Nucleus accumbens (tissue), 56 donors: ENCODE measurements at places on chromosomes 3 and 15.

DNA sequence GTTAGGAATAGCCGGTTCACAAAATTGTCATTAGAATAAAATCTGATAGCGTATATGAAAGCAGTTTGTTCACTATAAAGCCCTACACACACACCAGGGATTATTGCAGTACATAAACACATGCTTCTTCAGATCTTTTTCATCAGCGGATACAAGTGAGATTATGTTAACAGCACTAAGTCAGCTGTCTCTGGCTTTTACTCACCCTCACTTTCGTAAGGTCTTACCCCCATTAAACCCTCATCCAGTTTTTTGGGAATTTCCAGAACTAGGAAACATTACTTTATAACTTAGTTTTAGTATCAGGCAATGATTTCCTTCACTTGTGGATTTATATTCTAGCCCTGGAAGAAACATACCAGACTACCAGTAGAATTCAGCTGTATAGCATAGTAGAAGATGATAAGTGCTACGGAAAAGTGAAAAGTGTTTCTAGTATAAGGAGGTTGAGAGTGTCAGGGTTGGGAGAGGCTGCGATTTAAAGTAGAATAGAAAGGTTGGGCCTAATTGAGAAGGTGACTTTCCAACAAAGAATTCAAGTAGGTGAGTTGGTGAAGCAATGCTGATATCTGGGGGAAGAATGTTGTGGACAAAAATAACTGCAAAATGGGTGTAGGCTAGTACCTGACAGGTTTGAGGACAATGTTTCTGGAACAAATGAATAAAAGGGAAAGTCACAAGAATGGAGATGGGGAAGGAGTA, 22.7 kb downstream of the TMEM207 start:
- no peak for DNase-seq

DNA sequence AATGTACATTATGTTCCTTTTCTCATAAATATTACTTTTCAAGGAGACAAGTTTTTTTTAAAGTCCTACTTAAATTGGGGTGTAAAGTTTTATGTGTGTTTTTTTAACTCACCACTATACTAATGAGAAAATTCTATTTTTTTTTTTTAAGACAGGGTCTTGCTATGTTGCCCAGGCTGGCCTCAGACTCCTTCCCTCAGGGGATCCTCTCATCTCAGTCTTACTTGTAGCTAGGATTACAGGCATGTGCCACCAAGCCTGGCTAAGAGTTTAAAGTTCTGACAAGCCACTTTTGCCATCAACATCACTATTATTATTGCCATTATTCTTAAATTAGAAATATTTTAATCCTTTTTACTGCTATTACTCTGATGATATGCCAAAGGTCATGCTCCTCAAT, 7.7 kb downstream of the TSPAN3 start:
- no peak for DNase-seq

- no peak for DNase-seq
Measured at GRCh38 chr15:83018436-83018835, 7.0 kb upstream of the C15orf40 start.

DNA sequence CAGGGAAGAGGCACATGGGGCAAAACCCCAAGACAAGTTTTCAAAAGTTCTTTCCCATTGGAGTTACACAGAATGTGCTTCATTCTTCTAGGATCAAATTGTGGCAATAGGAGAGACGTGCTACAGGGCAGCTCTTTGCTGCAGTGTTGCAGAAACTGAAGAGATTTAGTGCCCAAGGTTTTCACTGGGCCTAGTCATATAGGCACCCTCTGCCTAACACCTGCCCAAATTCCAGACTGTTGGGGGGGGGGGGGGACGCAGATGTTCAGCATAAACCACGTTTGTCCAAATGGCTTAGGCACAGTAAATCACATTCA, 346.8 kb upstream of the ZNF717 start:
- DNase-seq, result no peak

GRCh38 chr3:150147776-150148175, 177.1 kb upstream of the PFN2 start:
- DNase-seq, result no peak

DNA sequence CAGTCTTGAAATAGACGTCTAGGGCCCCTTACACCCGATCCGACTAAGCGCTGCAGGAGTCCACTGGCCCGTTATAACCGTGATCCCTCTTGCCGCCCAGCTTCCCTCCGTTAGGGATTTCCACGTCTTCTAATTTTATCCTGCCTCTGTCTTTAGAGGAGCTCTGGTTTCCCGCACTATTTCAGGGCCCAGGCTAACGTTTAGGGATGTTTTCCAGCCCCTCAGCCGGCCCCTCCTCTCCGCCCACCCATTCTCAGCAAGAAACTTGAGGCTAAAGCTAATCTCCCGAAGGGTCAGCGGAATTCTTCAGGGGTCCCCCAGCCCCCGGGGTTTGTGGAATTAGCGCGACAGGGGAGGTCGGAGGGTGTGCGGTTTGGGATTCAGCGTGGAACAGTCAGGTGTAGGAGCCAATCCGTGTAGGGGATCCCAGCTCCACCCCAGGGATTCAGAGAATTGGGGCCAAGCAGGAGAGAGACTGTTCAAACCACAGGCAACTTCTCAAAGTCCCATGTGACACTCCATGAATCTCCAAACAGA, 1.6 kb downstream of the PTX3 start:
- no peak for DNase-seq

GRCh38 chr3:46884929-46885328, 7.4 kb downstream of the PTH1R start:
- DNase-seq, result no peak

DNA sequence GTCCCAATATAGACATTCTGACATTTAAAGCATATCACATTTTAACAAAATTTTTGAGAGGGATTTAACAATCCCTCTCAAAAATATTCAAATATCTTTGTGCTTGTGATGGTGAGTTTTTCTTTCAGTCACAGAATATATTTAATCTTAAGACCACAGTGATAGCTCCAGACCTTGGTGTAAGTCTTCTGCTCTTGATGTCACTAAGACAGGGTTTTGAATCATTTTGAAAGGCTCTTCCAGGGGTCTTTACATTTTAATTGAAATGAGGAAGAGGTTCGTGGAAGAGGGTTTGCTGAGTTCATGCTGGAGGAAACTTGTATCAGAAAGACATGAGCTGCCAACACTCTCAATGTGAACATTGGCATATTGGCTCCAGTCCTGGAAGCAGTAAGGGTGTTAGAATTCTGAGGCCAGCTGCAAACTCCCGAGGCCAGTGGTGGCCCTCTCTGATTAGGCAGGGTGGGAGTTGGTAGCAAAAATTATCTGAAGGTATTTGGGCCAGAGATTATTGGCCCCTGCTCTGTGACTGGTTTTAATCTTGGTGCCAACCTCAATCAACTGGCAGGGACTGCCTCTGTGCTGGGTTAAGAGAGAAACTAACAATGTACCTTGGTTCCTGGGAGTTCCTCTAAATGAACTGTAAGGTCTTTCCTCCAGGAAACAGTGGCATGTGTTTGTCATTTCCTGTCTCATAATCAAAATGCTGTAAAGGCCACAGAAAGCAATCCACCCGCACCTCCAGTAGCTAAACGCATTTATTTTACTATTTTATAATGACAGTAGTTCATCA, 5.3 kb downstream of the POU1F1 start:
- DNase-seq, result no peak

DNA sequence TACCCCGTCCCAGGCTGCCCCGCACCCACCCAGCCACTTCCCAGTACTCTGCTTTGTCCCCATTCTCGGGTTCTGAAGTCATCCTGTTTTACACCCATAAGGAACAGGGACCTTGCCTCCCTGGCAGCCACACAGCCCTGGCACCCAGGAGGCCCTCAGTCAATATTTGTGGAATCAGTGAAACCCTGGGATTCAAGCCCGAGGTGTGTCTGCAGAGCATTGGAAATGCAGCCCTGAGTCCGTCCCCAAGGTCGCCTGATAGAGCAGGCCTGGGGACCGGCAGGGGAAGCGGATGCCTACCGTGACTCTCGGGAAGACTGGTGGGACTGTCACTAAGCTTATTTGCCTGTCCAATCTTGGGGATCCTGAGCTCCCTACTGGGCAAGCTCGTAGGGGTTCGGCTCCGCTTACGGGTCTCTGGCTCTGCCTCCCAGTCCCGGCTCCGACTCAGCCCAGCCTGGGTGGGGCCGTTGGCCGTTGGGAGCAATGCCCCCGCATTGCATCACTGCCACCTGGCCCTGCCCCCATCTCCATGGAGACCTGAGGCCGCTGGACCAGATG, 64.4 kb upstream of the TAMM41 start:
- DNase-seq, result no peak

- DNase-seq, result no peak
Measured at GRCh38 chr3:186510374-186511079, 33.7 kb downstream of the CRYGS start.

GRCh38 chr3:64431526-64432091, 206.3 kb upstream of the PRICKLE2 start:
- DNase-seq, result no peak

- DNase-seq, result no peak
Measured at GRCh38 chr3:10140996-10141546, 507 bp upstream of the VHL start.
